ENCODE measurements at places on chromosomes 6 and 20. TPM values are rescaled to one million over a fixed set of nuclear protein-coding genes. Genes with fewer than 3 reads are reported as not detected.

DNA sequence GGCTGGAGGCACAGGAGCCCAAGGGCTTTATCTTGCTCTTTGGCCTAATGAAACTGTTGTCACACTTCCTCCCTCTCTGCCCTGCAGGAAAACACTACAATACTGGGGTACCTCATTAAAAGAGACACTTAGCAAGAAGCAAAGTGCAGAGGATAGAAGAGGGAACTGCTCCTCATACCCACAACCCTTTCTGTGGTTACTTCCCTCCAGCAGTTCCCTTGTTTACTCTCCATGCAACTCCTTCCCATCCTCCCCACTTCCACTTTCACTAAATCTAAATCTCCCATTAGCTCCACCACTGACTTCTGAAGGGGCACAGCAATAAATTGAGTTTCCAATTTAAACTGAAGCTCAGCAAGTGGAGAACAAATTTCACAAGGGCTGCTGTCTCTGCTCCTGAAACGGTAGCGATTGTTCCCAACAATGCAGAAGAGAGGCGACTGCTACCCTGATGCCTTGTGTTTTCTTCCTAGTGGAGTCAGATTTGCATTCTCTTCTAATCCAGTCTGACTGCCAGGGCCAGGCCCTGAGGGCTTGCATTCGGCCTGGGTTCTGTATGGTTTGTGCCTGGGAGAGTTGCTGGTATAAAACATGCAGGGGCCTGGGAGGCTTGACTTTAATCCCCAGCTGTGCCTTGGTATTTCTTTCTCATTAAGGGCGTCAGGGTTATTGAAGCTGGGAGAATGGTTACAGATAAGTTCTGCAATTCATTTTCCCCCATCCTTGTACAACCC is 454.7 kb downstream of the TFAP2B start:
- DNase-seq: no peak

DNA sequence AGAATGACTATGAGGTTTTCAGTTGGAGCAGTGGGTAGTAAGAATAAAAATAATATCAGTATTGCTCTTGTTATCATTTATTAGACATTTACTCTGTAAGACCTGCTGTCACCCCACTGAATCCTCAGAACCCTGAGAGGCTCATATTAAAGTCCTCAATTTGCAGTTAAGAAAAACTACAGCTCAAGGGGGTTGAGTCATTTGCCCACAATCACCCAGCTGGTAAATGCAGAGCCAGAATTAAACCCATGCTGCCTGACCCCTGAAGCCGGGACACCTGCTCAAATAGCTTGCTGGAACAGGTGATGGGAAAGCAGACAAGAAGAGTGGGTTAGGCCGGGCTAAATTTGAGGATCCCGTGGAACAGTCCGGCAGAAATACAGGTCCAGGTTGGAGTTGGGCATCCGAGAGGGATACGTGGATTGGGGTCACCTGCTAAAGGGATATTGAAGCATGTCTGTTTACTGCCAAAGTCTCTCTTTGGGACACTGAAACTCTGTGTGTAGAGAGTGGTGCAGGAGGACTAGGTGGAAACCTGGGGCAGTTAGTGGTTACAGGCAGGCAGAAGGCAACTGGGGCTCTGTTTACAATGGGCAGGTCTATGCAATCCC is 344.1 kb downstream of the CDC5L start:
- no peak for DNase-seq

DNA sequence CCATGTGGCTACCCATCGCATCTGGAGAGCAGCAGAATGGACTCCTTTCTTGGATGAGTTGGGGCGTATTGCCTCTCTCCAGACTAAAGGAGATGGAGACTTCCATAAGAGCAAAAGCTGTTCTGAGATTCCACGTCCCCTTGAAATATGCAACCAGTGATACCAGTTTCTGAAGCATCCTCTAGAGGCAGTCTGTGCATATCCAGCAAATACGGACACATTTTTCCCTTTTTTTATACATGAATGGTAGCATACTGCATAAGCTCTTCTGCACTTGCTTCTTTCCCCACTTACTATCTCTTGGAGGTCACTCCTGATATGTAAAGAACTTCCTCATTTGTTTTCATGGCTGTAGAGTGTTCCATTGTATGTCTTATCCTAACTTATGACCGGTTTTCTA is 34.6 kb downstream of the TAF8 start:
- DNase-seq: no peak

- DNase-seq: no peak
Observed at GRCh38 chr6:137875606-137876005, 8.5 kb downstream of the TNFAIP3 start.

GRCh38 chr20:58072695-58073671 is 155.5 kb downstream of the ANKRD60 start:
- DNase-seq: no peak

GRCh38 chr20:56607061-56607704 is 21.9 kb upstream of the TFAP2C start:
- DNase-seq: no peak

Gene ZNF341
- total RNA-seq: 4.9 TPM

Gene NEDD9
- 0.17 TPM for total RNA-seq

Gene BEND6
- 4.0 TPM for total RNA-seq

Gene ASCC3
- 40.5 TPM for total RNA-seq

Gene TREM1
- 0.22 TPM for total RNA-seq
